ENCODE measurements at places on chromosomes 16 and 17. TPM values are rescaled to one million over a fixed set of nuclear protein-coding genes. Genes with fewer than 3 reads are reported as not detected.

DNA sequence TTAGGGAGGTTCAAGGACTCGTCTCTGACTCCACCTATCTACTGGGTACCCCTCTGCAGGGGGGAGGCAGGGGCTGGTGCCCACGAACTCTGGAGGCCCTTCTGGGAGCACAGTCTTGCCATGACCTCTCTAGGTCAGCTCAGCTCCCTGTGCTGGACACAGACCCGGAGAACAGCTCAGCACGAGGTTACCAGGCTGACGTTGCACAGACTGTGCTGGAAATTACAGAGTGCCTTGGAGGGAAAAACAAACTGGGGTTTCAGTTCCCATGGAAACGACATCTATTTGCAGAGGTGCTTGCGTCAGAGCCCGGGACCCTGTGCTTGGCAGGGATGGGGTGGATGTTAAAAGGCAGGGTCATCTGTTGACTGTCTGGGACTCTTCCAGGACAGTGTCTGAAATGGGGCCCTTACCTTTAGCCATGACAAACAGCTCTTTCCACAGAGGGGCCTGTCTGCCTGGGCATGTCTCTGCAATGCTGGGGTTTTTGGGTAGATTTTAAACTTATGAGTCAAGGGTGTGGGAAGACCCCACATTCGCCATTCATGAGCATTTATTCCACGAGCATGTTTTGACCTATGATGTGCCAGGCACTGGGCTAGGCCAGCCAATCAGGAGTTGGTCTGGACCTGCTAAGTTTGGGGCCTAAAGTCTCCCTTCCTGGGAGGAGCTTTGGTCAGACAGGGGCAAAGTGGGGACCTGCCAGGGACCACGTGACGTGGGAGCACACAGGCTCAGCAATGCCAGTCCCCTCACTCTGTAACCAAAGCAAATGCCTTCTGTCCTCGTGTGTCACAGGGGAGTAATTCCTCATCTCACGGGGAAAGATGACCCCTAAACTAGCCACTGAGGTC lies 22.5 kb downstream of the CCR7 start:
- DNase-seq, result no peak

FGF11 gene
- 4.8 TPM for total RNA-seq

- DNase-seq, result no peak
Observed at GRCh38 chr17:31015639-31016038, 44.8 kb downstream of the RNF135 start.

- peak; percentile 57 for DNase-seq
Observed at GRCh38 chr17:43367737-43368242, 31.0 kb upstream of the ARL4D start.

- DNase-seq, result no peak
Observed at GRCh38 chr16:19287241-19287640, 1.7 kb downstream of the CLEC19A start.

DNA sequence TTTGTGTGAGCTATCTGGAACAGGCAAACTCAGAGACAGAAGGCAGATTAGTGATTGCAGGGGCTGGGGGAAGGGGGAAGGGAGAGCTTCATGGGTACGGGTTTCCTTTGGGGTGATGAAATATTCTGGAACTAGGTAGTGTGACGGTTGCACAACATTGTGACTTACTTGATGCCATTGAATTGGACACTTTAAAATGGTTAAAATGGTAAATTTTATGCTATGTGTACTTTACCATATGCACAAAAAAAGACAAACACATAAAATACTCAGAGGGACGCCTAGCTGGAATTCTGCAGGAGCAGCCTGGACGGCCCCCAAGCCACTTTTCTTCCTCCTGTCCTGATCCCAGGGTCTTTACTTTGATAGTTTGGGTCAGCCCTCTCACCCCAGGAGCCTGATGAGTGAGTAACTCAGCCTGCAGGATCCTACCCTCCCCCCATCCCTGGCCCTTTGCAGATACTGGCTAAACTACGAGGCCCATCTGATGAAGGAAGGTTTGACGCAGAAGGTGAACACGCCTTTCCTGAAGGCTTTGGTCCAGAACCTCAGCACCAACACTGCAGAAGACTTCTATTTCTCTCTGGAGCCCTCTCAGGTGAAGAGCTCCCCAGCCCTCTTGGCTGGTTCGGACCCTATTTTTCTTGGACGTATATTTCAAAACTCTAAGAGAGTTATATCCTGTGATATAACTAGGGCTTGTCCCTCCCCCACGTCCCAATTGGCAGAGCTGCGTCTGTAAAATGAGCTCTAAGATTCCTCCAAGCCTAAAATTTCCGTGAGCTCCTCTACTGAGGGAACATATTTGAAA lies 7.8 kb downstream of the ADGRG3 start:
- no peak for DNase-seq

TMEM235 gene
- total RNA-seq, result not detected

PRDM7 gene
- total RNA-seq, result not detected

MATCAP1 gene
- 57.1 TPM for total RNA-seq

DNA sequence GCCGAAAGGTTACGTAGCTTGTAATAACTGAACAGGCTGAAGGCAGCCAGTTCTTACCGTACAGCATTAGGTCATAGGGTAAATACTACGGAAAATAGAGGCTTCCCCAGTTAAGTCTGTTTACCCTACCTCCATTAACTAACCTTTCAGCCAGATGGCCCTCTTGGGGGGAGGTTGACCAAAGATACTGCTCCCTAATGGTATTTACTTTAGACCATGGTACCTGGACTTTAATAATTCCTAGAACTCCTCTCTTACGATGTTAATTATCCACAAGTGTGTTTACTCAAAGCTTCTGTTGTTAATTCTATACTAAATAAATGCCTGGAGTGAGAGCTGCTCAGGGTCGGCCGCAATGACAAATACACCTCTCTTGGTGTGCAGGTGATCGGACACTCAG lies 9.8 kb upstream of the ADAT1 start:
- no peak for DNase-seq

PNMT gene
- not detected for total RNA-seq

GRCh38 chr17:40474419-40475002 lies 26.9 kb downstream of the TNS4 start:
- no peak for DNase-seq

DNA sequence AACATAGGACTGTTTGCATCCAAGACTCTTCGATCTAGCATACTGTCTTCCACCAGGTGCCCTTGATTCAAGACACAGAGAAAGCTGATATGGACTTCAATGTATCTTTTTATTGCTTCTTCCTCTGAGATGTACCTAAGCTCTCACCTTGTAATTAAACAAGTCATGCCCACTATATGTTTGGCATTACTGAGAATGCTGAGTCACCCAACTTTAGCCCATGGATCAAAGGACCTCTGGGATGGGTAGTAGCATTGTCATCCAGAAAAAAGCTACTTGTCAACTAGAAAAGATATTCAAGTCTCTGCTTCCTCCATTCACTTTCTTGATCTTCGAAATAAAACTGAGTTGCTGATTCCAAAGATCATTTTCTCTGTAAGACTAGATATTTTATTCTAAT lies 37.8 kb downstream of the CDH8 start:
- no peak for DNase-seq

DNA sequence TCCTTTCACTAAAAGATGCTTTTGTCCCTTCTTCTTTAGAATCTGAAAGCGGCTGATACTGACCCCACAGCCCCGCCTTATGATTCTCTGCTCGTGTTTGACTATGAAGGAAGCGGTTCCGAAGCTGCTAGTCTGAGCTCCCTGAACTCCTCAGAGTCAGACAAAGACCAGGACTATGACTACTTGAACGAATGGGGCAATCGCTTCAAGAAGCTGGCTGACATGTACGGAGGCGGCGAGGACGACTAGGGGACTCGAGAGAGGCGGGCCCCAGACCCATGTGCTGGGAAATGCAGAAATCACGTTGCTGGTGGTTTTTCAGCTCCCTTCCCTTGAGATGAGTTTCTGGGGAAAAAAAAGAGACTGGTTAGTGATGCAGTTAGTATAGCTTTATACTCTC lies 10.1 kb upstream of the TANGO6 start:
- no peak for DNase-seq

- DNase-seq, result no peak
Observed at GRCh38 chr17:39666231-39666600, 1.1 kb downstream of the TCAP start.

DNA sequence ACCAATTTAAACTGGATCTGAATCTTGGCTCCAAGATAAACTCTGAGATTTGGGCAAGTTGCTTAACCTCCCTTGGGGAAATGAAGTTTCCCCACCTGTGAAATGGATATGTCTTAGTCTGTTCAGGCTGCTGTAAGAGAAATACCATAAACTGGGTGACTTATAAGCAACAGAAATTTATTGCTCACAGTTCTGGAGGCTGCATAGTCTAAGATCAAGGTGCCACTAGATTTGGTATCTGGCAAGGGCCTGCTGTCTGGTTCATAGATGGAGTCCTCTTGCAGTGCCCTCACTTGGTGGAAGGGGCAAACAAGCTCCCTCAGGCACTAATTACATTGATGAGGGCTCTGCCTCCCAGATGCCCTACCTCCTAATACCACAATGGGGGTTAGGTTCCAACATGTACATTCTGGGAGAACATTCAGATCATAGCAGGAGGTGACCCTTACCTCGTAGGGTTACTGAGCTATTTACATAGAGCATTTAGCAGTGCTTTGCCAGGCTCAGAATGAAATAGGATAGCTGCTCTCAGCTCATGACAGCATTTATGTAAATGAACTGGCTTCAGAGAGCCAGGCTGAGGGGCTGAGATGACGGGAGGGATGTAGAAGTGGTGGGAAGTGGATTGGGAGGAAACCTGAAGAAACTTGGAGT lies 83.9 kb downstream of the SPECC1 start:
- DNase-seq, result no peak

NPB gene
- total RNA-seq, result 0.28 TPM

DNA sequence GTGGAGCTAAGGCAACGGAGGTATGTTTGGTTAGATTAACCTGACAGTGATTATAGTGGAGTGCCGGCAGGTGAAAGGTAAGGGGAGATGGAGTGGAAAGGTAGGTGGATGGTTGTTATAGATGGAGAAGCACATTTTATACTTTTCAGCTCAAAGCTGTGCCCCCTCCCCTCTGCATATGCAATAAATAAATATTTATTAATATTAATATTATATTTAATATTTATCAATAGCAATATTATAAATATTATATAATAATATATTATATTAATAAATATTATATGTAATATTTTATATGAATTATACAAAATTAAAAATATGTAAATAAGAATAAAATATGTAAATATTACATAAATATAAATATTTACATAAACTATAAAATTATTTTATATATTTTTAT lies 70.0 kb downstream of the WSCD1 start:
- no peak for DNase-seq

- DNase-seq, result no peak
Observed at GRCh38 chr17:13099926-13100325, 82.1 kb upstream of the ELAC2 start.

- no peak for DNase-seq
Observed at GRCh38 chr16:25121824-25122600, 10.5 kb downstream of the LCMT1 start.

FBXO39 gene
- total RNA-seq, result 0.11 TPM

- DNase-seq, result no peak
Observed at GRCh38 chr17:1643293-1643998, 2.1 kb downstream of the SCARF1 start.

STARD3 gene
- total RNA-seq, result 54.4 TPM

- peak; percentile 20 for DNase-seq
Observed at GRCh38 chr16:69150146-69150865, 17.9 kb downstream of the UTP4 start.

- DNase-seq, result no peak
Observed at GRCh38 chr16:30731411-30731810, 16.8 kb upstream of the PHKG2 start.

DNA sequence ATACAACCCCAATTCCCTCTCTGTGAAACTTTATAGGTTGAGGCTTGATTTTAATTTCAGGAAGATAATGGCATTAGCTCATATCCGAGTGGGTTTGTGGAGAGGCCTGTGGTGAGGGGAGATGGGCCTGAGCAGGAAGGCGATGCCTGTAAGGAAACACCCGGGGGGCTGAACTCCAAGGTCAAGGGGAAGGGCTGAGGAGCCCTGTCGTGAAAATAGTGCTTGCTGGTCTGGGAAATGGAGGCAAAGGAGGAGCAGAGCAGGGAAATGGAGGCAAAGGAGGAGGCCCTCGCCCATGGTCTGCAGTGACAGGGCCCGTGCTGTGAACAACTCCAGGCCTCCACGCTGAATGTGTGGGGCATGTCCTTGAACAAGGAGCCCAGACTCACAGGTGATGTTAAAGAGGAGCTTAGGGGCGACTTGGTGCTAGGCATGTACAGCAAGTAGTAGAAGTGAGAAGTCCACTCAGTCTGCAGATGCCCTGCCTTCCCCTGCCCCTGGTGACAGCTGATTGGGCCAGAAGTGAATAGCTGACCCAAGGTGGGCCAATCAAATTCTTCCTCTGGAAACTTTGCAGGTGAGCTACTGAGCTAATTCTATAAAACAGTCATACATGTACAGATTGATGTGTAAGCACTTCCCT lies 38.1 kb downstream of the MRPS23 start:
- DNase-seq, result no peak

OTOP3 gene
- total RNA-seq, result not detected

MAP3K14 gene
- total RNA-seq, result 49.5 TPM

DNA sequence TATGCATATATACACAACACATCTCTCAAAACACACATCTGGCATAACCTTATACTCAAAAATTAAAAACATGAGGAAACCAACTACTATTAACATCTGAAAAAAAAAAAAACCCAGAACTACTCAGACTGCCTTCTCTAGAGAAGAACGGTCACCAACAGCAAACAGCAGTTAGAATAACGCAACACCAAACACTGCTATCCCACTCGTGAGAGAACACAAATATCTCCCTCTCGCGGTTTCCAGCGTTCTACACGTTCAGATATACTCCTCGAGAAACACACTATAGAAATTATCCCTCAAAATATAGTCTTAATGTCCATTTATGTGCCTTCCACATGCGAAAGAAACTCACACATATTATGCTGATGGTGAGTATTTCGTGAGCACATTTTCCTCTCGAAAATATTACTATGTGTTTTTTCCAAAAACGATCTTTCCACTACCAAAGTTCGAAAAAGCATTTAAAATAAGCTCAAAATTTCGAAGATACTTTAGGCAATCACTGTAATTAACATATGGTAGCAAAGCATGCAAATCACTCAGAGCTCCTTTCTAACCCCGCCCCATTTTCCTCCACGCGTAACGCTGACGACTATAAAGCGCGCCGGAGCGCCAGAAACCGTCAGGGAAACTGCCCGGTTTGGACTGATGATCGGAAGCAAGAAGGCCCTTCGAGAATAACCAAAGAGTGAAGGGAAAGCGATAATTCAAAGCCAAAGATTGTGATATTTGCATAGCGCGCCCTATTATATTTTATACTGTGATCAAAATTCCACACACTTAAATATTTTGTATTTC lies 60.1 kb downstream of the TEX14 start:
- peak; percentile 95 for DNase-seq

DNA sequence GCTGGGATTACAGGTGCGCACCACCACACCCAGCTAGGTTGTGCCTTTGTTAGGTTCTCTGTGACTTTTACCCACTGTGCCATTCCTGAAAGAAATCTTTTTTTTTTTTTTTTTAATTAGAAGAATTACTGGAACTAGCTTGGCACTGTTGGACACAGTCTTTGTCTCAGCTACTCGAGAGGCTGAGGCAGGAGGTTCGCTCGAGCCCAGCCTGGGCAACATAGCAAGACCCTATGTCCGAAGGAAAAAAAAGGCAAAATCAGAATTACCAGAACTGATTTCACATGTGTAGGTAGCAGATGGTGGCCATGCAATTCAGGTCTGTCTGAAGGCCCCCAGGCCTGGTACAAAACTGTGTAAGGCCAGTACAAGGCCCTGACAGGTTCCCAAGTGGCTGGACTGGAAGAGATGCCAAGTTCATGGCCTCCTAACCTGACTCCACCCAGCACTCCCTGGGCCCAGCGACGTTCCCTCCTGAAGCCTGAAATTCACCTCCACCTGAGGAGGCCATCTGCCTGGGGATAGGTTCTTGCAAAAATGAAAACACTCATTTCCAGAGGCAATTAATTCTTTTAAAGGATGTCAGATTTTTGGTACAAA lies 23.0 kb downstream of the CARHSP1 start:
- no peak for DNase-seq

ZNF174 gene
- 11.1 TPM for total RNA-seq

GFOD2 gene
- total RNA-seq, result 18.3 TPM

Data from activated T-helper 2 cell treated with anti-CD3 and anti-CD28 coated beads, Interferon-gamma antibody, Interleukin-2, Interleukin-4, amounts not matched to agents 10 μg/mL and 5 μg/mL and 100 μg/mL, durations not matched to agents 14 hours and 24 hours and 36 hours (primary cell).